Naive thymus-derived CD4-positive, alpha-beta T cell (primary cell): ENCODE measurements at places on chromosomes 3 and 15.
A peak's percentile ranks its signal among the peaks of the same experiment; 100 is the strongest.

- peak; percentile 25 for DNase-seq
- peaks cover 8% of the 10 kb centered on the region for H3K4me1 ChIP-seq
- no peaks in the 10 kb centered on the region for H3K36me3 ChIP-seq
- H3K4me3 ChIP-seq = peak overlapping the region; percentile 10
- H3K27ac ChIP-seq = no peak overlapping the region
- no peaks in the 10 kb centered on the region for H3K27me3 ChIP-seq
Measured at GRCh38 chr3:187318819-187319616, 27.5 kb upstream of the MASP1 start.

GRCh38 chr3:169667166-169668071, 3.9 kb upstream of the MECOM start:
- DNase-seq = no peak
- no peak overlapping the region for H3K4me3 ChIP-seq
- H3K36me3 ChIP-seq = no peaks in the 10 kb centered on the region
- H3K27me3 ChIP-seq = peaks cover 10% of the 10 kb centered on the region

GRCh38 chr15:60660290-60661051, 181.5 kb upstream of the ICE2 start:
- H3K4me3 ChIP-seq = no peak overlapping the region
- H3K36me3 ChIP-seq = no peaks in the 10 kb centered on the region
- no peaks in the 10 kb centered on the region for H3K27me3 ChIP-seq
- H3K27ac ChIP-seq = no peak overlapping the region

GRCh38 chr3:61996366-61996765, 377.0 kb downstream of the FEZF2 start:
- H3K27ac ChIP-seq = no peak overlapping the region
- no peaks in the 10 kb centered on the region for H3K36me3 ChIP-seq
- H3K4me1 ChIP-seq = no peaks in the 10 kb centered on the region
- H3K4me3 ChIP-seq = no peak overlapping the region

- DNase-seq = no peak
- H3K4me1 ChIP-seq = no peaks in the 10 kb centered on the region
- no peak overlapping the region for H3K4me3 ChIP-seq
- no peak overlapping the region for H3K27ac ChIP-seq
- H3K27me3 ChIP-seq = no peaks in the 10 kb centered on the region
- no peaks in the 10 kb centered on the region for H3K36me3 ChIP-seq
Measured at GRCh38 chr3:182393830-182394367, 399.4 kb upstream of the ATP11B start.

- H3K27ac ChIP-seq = peak overlapping the region; percentile 94
- peaks cover 93% of the 10 kb centered on the region for H3K4me1 ChIP-seq
- no peaks in the 10 kb centered on the region for H3K36me3 ChIP-seq
- DNase-seq = no peak
- H3K4me3 ChIP-seq = peak overlapping the region; percentile 43
Measured at GRCh38 chr15:31361764-31362515, 35.3 kb downstream of the KLF13 start.

GRCh38 chr3:126852511-126852910, 130.4 kb upstream of the PLXNA1 start:
- H3K4me1 ChIP-seq = no peaks in the 10 kb centered on the region
- H3K4me3 ChIP-seq = no peak overlapping the region
- no peaks in the 10 kb centered on the region for H3K36me3 ChIP-seq
- DNase-seq = no peak

DNA sequence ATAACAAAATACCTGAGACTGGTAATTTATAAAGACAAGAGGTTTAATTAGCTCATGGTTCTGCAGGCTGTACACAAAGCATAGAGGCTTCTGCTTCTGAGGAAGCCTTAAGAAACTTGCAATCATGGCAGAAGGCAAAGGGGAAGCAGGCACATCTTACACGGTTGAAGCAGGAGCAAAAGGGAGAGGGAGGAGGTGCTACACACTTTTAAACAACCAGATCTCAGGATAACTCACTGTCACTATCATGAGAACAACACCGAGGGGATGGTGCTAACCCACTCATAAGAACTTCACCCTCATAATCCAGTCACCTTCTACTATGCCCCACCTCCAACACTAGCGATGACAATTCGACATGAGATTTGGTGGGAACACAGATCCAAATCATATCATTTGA, 54.4 kb downstream of the ATP8B4 start:
- no peak overlapping the region for H3K4me3 ChIP-seq
- no peak overlapping the region for H3K27ac ChIP-seq
- H3K27me3 ChIP-seq = no peaks in the 10 kb centered on the region

GRCh38 chr15:99752556-99752955, 19.3 kb upstream of the LYSMD4 start:
- no peak overlapping the region for H3K27ac ChIP-seq
- no peak overlapping the region for H3K4me3 ChIP-seq
- no peaks in the 10 kb centered on the region for H3K36me3 ChIP-seq
- no peaks in the 10 kb centered on the region for H3K4me1 ChIP-seq
- DNase-seq = no peak

- no peak for DNase-seq
- peaks cover 7% of the 10 kb centered on the region for H3K4me1 ChIP-seq
- no peaks in the 10 kb centered on the region for H3K36me3 ChIP-seq
- peak overlapping the region; percentile 62 for H3K27ac ChIP-seq
Measured at GRCh38 chr15:31871166-31871886, 159.0 kb upstream of the CHRNA7 start.

DNA sequence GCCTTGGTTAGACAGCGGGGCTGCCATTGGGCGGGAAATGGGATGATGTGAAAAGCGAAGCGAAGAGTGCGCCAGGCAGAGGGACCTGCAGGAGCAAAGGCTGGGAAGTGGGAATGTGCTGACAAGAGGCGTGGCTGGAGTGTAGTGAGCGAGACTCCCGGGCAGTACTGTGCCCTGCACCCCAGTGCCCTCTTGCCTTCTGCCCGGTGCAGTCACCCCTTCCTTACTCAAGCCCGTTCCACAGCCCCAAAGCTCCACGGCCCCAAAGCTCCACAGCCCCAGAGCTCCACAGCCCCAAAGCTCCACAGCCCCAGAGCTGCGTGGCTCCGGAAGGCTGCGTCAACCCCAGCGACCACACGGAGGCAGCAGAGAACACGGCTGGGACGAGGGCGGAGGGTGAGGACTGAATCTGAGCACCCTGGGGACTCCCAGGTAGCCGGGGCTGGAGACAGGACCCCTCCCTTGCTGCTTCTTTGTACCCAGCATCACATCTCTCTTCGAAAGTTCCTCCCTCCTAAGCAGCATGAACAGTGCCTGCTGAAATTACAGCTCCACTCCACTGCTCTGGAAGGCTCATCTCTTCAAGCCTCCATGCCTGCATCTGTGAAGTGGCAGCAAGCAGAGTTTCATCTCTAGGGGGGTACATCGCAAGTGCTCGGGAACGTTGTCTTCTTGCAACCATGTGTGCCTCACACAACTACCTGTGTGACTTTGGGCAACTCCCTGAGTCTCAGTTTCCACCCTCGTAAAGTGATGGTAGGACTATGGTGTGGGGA, 108.9 kb downstream of the FBLN2 start:
- H3K36me3 ChIP-seq = no peaks in the 10 kb centered on the region
- no peaks in the 10 kb centered on the region for H3K27me3 ChIP-seq
- no peak overlapping the region for H3K4me3 ChIP-seq

DNA sequence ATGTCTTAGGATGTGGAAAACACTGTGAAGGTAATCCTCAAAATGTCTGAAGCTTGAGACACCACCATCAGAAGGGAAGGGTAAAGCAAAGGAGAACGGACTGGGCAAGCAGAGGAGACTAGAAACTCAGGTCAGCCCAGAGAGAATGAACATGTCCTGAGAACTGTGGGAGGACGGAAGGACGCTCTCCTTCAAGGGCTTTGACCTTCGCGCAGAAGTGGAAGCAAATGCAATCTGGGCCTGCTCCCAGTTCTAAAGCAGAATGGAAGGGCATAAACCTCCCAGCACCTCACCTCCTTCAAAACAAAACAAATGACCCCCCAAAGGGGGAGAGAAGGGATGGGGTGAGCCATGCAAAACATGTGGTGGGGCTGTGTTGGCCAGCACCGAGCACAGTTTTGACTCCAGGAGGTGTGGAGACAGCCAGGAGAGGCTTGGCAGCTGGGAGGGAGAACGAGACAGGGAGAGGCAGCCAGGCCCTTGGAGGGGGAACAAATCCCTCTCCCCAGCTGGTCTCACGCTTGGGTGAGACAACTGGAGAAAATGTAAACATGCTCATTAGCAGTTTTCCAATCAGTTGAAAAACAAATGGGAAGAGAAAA, 222.4 kb upstream of the WNT5A start:
- H3K27me3 ChIP-seq = no peaks in the 10 kb centered on the region
- no peaks in the 10 kb centered on the region for H3K36me3 ChIP-seq
- DNase-seq = no peak
- no peaks in the 10 kb centered on the region for H3K4me1 ChIP-seq
- H3K27ac ChIP-seq = no peak overlapping the region

GRCh38 chr3:165210132-165210531, 13.9 kb upstream of the SLITRK3 start:
- H3K36me3 ChIP-seq = no peaks in the 10 kb centered on the region
- no peaks in the 10 kb centered on the region for H3K27me3 ChIP-seq
- H3K4me3 ChIP-seq = no peak overlapping the region
- no peaks in the 10 kb centered on the region for H3K4me1 ChIP-seq
- no peak for DNase-seq

DNA sequence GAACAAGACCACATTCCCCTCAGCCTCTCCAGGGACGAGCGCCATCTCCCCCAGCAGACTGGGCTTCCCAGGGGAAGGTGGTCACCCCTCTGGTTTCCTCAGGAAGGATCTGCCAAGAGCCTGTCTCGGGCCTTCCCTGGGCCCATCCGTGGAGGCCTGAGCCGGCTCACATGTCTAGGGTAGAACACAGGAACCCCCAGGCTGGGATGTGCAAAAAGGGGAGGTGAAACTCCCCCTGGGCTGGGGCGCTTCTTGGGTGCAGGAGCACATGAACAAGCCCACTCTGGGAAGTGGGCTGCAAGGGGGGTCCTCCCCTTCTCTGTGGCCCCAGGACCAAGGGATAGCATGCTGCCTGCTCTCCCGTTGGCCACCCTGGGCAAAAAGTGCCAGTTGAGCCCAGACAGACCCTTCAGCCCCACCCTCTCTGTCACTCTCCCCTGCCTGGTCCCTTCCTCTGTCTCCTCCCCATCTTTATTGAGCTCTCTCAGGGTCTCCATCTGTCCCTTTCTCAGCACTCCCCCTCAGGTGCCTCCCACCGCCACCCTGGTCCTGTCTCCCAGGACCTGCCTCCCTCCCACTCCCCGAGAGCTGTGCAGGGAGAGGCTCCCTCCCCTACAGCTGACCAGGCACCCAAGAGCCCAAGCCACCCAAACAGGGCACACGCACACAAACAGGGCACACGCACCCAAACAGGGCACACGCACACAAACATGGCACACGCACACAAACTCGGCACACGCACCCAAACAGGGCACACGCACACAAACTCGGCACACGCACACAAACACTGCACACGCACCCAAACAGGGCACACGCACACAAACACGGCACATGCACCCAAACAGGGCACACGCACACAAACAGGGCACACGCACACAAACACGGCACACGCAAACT, 864 bp downstream of the SEMA3G start:
- H3K36me3 ChIP-seq = no peaks in the 10 kb centered on the region
- H3K4me1 ChIP-seq = peaks cover 9% of the 10 kb centered on the region
- DNase-seq = no peak
- H3K27me3 ChIP-seq = no peaks in the 10 kb centered on the region

DNA sequence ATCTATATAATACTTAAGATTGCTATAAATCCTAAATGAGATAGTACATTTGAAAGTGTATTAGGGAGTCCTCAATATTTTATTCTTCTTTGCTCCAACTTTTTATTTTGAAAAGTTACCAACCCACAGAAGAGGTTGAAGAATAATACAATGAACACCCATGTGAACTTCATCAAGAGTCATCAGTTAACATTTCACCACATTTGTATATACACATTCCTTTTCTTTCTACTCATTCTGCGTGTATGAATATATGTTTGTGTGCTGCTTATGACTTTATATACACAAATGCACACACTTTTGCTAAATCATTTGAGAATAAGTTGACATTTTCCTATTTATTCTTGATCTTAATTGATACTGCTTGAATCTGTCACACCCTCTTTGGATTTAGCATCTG, 193.3 kb upstream of the CGNL1 start:
- no peak for DNase-seq
- no peak overlapping the region for H3K27ac ChIP-seq

- H3K27ac ChIP-seq = no peak overlapping the region
- H3K4me1 ChIP-seq = peaks cover 29% of the 10 kb centered on the region
- H3K36me3 ChIP-seq = no peaks in the 10 kb centered on the region
- no peak for DNase-seq
Measured at GRCh38 chr15:69712991-69713390, 260.4 kb downstream of the RPLP1 start.

- DNase-seq = no peak
- H3K4me1 ChIP-seq = no peaks in the 10 kb centered on the region
- no peaks in the 10 kb centered on the region for H3K36me3 ChIP-seq
- no peak overlapping the region for H3K4me3 ChIP-seq
- H3K27ac ChIP-seq = no peak overlapping the region
- no peaks in the 10 kb centered on the region for H3K27me3 ChIP-seq
Measured at GRCh38 chr3:21484828-21485144, 266.2 kb downstream of the ZNF385D start.

DNA sequence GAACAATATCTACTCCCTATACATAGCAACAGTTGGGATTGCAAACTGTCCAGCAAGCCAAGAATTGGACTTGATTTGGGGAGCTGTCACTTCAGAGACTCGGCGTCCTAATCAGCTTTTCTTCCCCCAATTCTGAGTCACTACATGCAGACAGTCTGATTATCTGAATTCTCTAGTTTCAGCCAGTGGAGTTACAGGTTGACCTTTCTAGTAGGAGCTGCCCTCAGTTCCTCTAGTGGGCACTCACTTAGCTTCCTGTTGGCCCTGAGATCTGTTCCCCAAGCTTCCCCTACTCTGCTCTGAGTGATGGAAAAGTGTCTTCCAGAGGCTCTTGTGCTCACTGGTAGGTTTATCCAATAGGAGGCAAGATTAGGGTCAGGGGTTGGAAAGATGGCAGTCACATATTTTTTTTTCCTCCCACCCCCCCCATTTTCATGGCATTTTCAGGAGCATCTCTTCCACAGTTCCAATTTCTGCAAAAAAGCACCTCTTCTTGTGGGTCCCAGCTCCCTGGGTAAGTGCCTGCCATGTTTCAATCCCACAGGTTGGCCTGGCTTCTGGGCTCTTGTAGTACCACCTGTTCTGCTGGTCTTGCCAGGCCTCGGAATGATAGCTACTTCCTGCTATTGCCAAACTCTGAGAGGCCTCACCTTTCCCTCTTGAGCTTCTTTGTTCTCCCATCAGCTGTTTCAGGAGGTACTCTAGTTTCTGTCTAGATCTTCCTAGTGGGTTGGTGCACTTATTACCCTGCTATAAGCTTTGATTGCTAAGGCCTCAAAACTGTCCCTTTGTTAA, 182.2 kb downstream of the RAP2B start:
- H3K27me3 ChIP-seq = no peaks in the 10 kb centered on the region
- DNase-seq = no peak
- H3K36me3 ChIP-seq = no peaks in the 10 kb centered on the region
- H3K4me3 ChIP-seq = no peak overlapping the region
